ENCODE measurements at places on chromosomes 7 and 10.

- no peak for DNase-seq
These were observed 34.0 kb downstream of the MINDY4 start for GRCh38 chr7:30805081-30805691.

GRCh38 chr10:124239134-124239533 lies 145.7 kb upstream of the CHST15 start:
- no peak for DNase-seq

DNA sequence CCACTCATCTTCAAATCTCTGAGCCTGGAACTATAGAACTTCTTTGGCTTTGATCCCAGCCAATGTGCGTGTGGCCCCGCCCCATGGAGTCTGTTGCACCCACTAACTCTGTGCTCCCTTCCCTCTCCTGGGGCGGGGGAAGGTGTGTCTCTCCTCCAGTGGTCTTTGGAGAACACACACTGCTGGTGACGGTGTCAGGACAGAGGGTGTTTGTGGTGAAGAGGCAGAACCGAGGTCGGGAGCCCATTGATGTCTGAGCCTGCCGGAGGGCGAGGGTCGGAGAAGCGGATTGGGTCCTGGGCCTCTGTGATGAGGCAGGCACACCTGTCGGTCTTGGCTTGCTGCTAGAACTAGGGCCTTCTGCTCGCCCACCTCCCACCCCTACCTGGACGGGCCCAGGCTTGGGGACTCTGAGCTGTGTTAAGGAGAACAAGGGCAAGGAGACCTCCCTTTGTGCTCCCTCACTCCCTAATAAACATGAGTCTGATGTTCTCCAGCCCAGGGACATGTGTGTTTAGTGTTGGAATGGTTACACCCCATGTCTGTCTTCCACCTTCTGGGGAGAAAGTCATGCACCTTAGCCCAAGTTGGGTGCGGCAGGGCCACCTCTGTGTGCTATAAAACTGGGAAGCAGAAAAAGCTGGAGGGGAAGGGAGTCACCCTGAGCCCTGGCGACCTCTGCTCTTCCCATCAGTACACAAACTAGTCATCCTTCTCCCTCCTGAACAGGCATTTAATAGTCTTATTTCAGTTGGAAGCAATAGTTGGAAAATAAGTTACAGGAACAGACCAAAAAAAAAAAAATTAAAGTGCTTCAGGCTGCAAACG lies 4.6 kb downstream of the TRAPPC14 start:
- DNase-seq: no peak

DNA sequence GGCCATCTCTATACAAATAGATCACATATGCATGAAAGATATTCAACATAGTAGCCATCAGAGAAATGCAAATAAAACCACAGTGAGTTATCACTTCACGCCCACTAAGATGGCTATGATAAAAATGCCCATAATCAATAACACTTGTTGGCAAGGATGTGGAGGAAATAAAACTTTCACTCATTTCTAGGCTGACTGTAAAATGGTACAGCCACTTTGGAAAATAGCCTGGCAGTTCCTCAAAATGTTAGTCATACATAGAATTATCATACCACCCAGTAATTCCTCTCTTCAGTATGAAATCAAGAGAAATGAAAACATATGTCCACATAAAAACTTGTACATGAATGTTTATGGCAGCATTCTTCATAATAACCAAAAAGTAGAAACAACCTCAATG lies 324.9 kb downstream of the LRRTM3 start:
- no peak for DNase-seq

DNA sequence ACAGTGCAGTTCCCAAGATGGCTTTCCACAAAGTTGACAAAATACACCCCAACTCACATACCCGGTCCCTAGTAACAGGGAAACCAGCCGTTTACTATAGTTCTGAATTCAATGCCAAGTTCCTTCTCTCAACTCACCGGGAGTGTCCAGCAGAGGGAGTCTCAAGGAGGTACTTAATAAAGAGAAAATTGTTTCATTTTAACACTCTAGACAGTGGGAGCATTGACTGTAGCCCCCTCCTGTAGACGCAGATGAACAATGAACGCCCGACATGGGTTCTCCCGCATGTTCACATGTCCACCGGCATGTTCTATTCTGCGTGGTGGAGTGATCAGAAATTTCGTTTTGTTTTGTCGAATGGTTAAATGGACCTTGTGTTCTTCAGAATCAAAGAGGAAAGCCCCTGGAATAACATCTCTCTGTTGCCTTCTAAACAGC lies 1.9 kb downstream of the HIPK2 start:
- DNase-seq: peak; percentile 28

DNA sequence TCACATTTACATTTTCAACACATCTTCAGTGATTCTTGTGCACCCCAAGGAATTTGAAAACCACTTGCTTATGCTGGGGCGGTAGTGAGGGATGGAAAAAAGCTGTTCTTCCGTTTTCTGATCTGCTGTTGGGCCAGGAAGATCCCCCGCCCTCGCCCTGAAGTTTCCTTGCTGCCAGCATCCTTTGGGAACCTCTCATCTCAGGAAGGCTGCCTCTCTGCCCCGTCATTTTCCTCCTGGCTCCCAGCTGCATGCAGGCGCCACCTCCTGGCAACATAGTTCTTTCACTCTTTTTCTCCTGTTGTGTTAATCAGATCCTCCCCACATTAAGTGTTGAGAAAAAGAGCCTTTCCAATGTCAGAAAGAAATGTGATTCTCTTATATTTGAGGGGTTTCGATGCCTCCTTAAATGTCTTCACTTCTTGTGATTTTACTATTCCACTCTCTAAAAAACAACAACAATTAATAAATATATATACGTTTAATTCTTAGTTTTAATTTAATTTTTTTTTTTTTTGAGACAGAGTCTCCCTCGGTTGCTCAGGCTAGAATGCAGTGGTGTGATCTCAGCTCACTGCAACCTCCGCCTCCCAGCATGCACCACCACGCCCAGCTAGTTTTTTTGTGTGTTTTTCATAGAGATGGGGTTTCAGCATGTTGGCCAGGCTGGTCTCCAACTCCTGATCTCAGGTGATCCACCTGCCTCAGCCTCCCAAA lies 122.9 kb downstream of the RALA start:
- DNase-seq: peak; percentile 22

- no peak for DNase-seq
These were observed 238.1 kb upstream of the AOAH start for GRCh38 chr7:36962367-36962766.

DNA sequence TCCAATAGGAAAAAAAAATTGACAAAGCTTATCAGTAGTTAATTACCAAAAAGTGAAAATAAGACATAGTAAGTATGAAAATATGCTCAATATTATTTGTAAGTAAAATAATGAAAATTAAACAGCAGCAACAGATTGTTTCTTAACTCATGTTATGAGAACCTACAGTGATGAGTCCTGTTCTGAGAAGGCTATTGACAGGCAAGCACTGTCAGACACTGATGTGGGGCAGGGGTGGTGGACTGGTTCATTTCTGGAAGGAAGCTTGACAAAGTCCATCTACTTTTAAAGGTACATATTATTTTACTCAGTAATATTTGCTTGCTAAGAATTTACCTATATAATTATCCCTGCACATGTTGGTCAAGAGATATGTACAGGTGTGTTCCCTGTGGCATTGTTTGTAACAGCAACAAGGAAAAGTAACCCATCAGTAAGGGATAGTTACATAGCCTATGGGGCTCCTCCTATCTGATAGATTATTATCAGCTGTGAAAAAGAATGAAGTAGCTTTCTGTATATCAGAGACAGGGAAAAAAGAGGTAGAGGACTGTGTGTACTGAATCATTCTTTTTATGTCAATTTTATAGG lies 161.6 kb downstream of the RTKN2 start:
- no peak for DNase-seq

DNA sequence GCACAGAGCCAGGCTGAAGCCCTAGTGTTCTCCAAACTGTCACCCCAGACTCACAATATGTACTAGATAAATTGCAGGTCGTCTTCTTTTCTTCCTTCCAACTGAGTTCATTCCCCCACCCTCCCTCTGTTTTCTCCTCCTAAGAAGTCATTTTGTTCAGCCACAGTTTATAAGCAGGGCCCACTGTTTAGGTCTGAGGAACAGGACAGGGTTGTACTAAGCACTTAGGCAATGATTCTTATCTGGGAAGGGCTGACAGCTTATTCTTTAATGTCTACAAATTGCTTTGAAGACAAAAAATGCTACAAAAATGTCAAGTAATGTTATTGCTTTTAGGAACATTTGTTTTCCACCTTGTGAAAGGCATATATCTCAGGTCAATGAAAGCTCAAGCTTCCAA lies 59.1 kb downstream of the CDC123 start:
- DNase-seq: no peak

DNA sequence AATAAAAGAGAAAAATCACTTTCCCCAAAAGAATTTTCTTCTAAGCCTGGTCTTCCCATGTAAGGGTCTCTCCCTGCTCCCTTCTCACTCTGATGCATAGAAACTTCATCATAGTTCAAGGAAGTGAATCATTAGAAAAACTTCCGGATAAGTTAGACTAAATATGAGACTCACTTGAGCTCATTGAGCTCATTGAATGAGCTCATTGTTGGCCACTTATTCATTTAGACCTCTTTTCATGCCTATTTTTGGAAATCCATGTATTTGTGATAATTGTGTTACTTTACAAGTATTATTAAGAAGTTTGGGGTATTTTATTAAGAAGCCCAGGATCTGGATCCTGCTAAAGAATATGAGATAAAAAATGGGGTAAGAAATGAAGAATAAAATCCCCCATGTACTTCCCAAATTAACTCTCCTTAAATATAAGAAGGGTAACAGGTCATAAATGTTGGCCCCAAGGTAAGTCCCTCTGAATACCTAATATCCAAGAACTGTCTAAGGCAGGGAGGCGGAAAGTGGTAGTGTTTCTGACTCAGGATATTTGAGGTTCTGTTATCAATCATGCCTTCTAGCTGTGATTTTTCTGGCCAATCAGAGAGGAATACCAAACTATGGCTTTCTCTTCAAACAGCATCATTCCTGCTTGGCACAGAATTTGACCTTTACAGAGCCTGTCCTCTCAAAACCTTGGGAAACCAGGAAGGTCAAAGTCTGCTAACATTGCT lies 236.5 kb upstream of the PTN start:
- DNase-seq: no peak

DNA sequence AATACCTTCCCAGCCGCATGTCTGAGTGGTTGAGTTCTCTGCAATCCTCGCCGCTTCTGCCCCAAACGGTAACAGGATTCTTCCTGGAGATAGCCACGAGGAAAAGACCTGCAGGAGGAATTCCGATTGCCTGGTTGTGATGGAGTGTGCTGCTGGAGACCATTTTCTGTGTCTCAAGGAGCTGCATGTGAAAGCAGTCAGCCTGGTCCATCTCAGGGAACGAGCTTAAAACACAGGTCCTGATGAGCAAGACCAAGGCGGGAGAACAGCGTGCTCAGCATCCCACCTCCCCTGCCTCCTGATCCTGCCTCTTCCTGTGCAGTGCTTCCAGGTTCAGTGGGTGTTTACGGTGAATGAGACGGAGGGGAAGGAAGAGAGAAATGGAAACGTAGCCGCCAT lies 26.5 kb downstream of the VIPR2 start:
- DNase-seq: no peak

- no peak for DNase-seq
These were observed 29.5 kb upstream of the C7orf33 start for GRCh38 chr7:148561099-148561498.

- DNase-seq: no peak
These were observed 180.4 kb downstream of the TMEM26 start for GRCh38 chr10:61272781-61273180.

GRCh38 chr10:100838986-100839385 lies 73.8 kb upstream of the SLF2 start:
- DNase-seq: no peak

- no peak for DNase-seq
These were observed 14.2 kb downstream of the DOCK1 start for GRCh38 chr10:126919426-126919825.

- no peak for DNase-seq
These were observed at the start of gene EVX1 for GRCh38 chr7:27242555-27243339. EVX1 (plus strand) TSS chr7:27242802; CDS start chr7:27243031, 229 bp downstream.

- DNase-seq: no peak
These were observed 88.4 kb downstream of the SH3PXD2A start for GRCh38 chr10:103766751-103767505.

GRCh38 chr10:70619271-70620019 lies 16.9 kb upstream of the PRF1 start:
- no peak for DNase-seq

GRCh38 chr10:103990121-103990520 lies 23.2 kb downstream of the SLK start:
- no peak for DNase-seq

GRCh38 chr7:3464900-3465622 lies 164.0 kb downstream of the SDK1 start:
- DNase-seq: no peak

GRCh38 chr10:58512491-58513187 lies at the start of gene BICC1:
BICC1 (plus strand) TSS chr10:58512872; CDS start chr10:58513144, 272 bp downstream.
- no peak for DNase-seq

DNA sequence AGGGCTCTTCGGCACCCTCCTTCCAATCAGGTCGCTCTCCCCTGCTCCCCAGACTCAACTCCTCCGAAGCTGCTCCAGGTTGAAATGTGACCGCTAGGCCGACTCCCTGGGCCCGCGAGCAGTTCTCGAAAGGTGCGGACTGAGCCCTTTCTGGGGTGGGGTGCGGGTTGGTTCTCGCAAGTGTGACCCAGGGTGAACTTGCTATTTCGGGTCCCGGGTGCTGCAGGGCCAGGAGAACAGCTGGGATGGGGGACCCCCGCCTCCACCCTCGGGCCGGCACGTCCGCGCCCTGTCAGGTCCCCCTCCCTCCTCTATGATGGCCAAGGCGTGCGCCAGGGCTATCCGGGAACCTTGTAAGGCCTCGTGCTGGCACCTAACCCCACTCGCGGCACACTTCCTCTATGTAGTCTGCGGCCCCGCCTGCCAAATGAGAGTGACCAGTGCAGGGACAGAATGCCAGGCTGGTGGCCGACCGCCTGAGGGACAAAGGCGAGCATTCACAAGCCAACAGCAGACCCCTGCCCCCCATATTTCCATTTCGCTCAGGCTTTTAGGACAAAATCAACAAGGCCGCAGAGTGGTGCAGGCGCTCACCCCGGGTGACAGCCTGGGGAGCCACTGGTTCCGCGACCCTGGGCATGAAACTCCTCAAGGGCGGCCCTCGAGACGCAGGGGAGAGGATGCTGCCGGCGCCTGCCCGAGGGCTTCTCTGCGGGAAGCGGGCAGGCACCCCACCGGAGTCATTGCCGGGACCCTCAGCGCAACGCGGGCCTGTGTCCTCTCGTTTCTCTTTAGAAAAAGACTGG lies 13.7 kb upstream of the HOXA13 start:
- no peak for DNase-seq

GRCh38 chr7:119046068-119046467 lies 821.6 kb downstream of the ANKRD7 start:
- DNase-seq: no peak

GRCh38 chr7:31549611-31550010 lies 35.7 kb downstream of the ITPRID1 start:
- no peak for DNase-seq

GRCh38 chr7:127504715-127505114 lies 80.7 kb downstream of the GCC1 start:
- DNase-seq: no peak

GRCh38 chr10:77285529-77286182 lies 352.0 kb downstream of the KCNMA1 start:
- DNase-seq: no peak

- no peak for DNase-seq
These were observed 13.2 kb upstream of the UNCX start for GRCh38 chr7:1219498-1219897.

- DNase-seq: no peak
These were observed 145.1 kb downstream of the NRP1 start for GRCh38 chr10:33189363-33189762.

Measured in activated CD8-positive, alpha-beta memory T cell treated with anti-CD3 and anti-CD28 coated beads for 4 hours (primary cell).